ENCODE measurements at places on chromosomes 3 and 15. TPM values are rescaled to one million over a fixed set of nuclear protein-coding genes. Genes with fewer than 3 reads are reported as not detected.

Gene QARS1
- 315 TPM for polyA plus RNA-seq

DNA sequence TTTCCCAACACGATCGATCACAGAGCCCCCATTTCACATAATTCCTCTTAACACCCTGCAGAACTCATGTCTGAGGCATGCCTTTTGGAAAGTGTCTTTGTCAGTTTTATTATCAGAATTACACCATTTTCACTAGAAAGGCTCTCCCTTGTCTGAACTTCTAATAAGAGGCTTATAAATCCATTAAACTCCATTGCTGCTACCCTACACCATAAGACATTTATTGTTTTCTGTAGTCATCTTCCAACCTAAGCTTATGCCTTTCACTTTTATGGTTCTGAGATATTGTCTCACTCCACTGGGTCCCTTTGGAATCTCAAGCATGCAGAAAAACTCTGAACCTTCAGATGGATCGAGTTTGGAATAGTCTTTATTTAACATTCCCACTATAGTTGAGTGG lies 50.2 kb upstream of the TPM1 start:
- no peak for DNase-seq

DNA sequence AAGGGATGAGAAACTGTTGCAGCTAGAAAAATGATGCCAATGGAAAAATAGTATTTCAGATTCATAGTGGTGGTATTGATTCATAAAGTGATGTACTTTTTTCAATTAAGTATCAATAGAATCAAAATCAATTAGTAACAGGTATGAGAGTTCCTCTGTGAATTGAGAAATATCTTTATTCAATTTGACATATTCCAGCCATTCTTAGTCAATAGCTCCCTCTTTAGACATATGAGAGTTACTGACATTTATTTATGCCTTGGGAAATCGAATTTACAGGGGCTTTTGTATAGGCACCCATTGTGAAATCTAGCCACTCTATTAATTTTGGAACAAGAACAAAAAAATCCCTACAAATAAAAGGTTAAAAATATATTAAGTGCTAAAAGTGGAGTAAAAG lies 386.9 kb upstream of the CNTN3 start:
- no peak for DNase-seq

DNA sequence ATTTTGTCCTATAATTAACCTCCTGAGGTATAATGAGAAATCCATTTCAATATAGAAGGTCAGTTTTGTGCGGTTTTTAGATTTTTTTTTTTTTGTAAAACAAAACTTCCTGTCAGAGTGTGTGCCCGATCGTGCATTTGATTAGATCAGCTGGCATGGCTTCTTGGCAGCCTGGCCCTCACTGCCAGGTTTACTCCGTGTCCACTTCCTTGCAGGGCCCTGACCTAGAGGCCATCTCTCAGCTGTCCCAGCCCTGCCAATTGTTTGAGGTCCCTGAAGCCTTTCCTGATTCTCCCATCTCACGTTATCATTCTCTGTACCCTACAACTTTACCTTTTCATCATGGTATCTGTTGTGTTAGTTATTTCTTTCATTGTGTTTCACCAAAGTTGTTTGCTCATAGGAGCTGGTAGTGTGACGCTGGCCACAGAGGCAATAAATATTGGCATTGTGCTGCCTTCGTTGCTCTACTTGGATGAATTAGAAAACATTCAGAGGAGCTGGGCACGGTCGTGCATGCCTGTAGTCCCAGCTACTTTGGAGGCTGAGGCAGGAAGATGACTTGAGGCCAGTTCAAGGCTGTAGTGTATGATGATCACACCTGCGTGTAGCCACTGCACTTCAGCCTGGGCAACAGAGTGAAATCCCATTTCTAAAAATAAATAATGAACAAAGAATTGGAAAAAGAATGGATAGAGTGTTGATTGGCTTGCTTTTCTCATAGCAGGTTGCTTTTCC lies 202.0 kb downstream of the GHSR start:
- no peak for DNase-seq

GRCh38 chr3:123595396-123596180 lies 10.7 kb upstream of the HACD2 start:
- DNase-seq = no peak

GRCh38 chr15:100725121-100726069 lies 123.0 kb downstream of the ASB7 start:
- no peak for DNase-seq

Gene GOLGA8Q
- polyA plus RNA-seq = 2.5 TPM

GRCh38 chr3:45559560-45560118 lies 34.9 kb upstream of the LIMD1 start:
- DNase-seq = no peak

Gene CLEC3B
- polyA plus RNA-seq = 11.9 TPM

Gene ARPC4
- 125 TPM for polyA plus RNA-seq

- DNase-seq = no peak
Measured at GRCh38 chr3:182201456-182202168, 489.9 kb downstream of the SOX2 start.
